ENCODE measurements at places on chromosomes 7 and 10. TPM values are rescaled to one million over a fixed set of nuclear protein-coding genes. Genes with fewer than 3 reads are reported as not detected.

DNA sequence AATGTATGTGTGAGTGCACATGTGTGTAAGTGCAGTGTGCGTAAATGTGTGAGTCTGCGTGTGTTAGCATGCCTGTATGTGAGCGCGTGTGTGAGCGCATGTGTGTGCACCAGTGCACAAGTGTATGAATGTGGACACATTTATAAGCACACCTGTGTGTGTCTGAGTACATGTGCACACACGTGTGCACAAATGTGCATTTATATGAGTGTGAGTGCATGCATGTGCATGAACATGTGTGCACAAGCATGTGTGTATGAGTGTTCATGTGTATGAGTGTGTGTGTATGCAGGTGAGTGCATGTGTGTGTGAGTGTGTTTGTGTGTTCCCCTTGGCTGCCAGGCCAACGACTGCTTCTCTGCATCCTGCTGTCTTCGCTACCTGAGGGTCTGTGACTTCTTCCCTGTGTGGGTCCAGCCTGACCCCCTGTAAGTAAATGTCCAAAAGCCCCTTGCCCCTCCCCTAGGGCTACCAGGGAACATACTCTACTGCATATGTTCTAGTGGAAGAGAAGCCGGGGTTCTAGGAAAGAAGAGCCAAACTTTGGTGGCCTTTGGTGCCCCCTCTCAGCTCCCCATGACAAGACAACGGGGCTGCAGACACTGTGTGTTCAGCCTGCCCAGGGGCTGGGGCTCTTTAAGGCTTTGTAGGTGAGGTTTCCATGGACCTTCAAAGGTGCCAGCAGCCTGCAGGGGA is 17.0 kb downstream of the GOLGA7B start:
- DNase-seq = no peak

ANKRD61 gene
- not detected for total RNA-seq

ANXA7 gene
- total RNA-seq = 62.7 TPM

DNA sequence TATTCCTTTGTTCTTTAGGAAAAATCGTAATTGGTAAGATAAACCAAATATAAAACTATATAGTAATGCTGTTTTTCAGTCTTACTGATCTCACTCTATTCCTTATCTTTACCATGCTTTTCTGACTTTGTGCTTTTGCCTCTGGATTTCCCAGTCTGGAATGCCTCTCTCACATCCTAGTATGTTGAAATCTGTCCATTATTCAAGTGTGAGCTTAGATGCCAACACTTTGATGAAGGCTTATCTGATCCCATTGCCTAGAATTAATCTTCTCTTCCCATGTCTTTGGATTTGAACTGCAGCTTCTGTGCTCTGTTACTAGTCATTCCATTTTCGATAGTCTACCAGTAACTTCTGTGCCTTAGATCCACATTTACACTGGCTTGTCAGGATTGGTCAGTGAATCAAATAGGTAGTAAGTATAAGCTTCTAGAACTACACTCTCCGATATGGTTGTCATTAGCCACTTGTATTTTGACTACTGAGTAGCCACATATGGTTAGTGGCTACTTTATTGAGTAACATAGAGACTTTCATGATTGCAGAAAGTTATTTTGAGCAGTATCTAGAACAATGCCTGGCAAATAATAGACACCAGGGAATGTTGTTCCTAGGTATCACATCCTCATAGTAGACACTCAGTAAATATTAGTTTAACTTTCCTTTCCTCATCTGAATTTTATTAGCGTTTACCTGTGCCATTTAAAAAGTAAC is 92.9 kb downstream of the BMPR1A start:
- no peak for DNase-seq

DNA sequence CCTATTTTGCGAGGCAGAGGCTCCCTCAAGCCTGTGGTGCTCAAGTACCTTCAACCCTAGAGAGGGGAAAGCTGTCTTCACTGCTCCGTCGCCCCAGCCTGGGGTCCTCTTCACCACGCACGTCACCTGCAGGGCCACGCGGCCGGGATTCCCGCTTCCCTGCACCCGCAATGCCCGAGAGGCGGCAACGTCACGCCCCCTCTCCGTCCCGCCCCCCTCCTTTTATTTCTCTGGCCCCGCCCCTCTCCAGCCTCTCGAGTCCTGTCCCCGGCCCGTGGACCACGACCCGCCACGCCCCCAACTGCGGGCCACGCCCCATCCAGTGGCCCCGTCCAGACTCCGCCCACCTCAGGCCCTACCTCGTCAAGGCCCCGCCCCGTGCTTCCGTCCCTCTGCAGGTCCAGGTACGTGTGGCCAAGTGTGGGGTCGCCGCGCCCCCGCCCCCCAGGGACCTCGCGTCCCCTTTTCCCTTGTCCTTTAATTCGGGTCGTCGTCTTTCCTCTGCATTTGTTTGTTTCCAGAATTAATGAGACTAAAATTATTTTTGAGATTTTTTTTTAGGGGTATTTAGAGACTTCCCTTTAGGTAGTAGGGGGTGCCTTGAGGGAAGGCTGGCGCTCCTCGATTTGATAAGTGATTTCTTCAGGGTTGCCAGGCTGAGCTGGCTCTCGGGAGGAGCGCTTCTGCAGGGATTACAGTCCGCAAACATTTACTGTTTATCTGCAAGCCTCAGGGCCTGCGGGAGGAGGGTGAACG is 69.8 kb upstream of the BAIAP2L1 start:
- DNase-seq = no peak

LIPJ gene
- not detected for total RNA-seq

MMRN2 gene
- total RNA-seq = 0.12 TPM
